Skeletal muscle tissue (tissue), 5 donors: ENCODE measurements at places on chromosomes 16 and 17. TPM values are rescaled to one million over a fixed set of nuclear protein-coding genes. Genes with fewer than 3 reads are reported as not detected.

CHST5 gene
- total RNA-seq, result not detected

TPPP3 gene
- total RNA-seq, result 135 TPM

CA7 gene
- total RNA-seq, result not detected

USH1G gene
- under 0.01 TPM for total RNA-seq

CD300E gene
- 0.52 TPM for total RNA-seq

ABCA8 gene
- 116 TPM for total RNA-seq

CD300LB gene
- not detected for total RNA-seq

CLEC18B gene
- total RNA-seq, result 2.1 TPM

CD300H gene
- not detected for total RNA-seq

ARL17B gene
- total RNA-seq, result 7.3 TPM

KRTAP16-1 gene
- total RNA-seq, result not detected

MYBBP1A gene
- 30.3 TPM for total RNA-seq

ASPA gene
- total RNA-seq, result 1.6 TPM

ZNF668 gene
- 5.7 TPM for total RNA-seq

CHST6 gene
- total RNA-seq, result 2.1 TPM

CDC42EP4 gene
- 18.8 TPM for total RNA-seq

GPR142 gene
- not detected for total RNA-seq

C1QTNF1 gene
- total RNA-seq, result 6.8 TPM

CCDC78 gene
- not detected for total RNA-seq

DHX58 gene
- total RNA-seq, result 3.7 TPM

SLC5A2 gene
- not detected for total RNA-seq

TMIGD1 gene
- total RNA-seq, result not detected

KRTAP4-5 gene
- total RNA-seq, result not detected

C17orf67 gene
- total RNA-seq, result 1.0 TPM

MAP2K4 gene
- total RNA-seq, result 40.7 TPM

FOXN1 gene
- total RNA-seq, result not detected

RAB40B gene
- total RNA-seq, result 12.0 TPM

EMP2 gene
- 42.8 TPM for total RNA-seq
